HEK293T (cell line): ENCODE measurements at places on chromosomes 13 and 19.
A peak's percentile ranks its signal among the peaks of the same experiment; 100 is the strongest.

DNA sequence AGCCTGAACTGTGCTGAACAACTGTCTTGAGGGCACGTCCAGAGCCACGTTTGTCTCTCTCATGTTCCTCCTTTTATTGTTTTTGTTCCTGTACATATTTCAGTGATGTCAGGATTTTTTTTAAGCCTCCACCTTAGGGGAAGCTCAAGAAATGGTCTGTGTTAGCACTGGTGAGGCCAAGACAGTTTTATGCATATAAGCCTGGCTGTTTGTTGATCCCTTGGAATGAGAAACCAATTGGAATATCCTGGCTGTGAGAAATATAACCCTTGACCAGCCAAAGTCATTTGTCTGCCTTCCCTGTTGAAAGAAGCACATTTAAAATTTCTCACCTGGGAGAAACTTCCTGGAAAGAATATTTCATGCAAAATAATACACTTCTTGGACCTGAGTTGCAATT, 115.8 kb downstream of the DNAJC15 start:
- no peak for DNase-seq

- DNase-seq, result no peak
Observed at GRCh38 chr13:97249796-97250495, 27.8 kb downstream of the MBNL2 start.

DNA sequence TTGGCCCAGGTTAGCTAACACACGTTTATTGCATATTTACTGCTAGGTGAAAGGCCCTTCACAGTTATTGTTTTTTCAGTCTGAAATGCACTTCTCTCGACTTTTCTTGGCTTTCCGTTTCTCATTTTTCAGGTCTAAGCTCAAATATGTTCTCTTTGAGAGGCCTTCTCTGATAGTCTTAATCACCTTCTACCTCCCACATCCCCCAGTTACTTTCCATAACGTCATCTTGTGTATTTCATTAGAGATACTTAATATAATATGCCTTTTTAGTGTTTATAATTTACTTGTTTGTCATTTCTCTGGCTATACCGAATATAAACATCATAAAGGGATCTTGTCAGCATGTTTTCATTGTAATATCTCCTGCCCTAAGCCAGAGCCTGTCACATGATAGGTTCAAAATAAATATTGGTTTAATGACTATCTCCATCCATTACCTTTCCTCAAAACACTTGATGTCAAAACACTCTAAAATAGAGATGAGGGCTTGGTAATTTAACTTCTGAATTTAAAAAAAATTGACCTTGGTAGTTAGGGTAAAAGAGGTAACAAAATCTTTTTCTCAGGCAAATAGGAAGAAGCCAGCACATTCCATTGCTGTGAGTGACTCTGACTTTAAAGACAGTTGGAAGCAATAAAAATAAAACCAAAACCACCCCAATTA, 168.6 kb upstream of the RFC3 start:
- DNase-seq, result no peak

GRCh38 chr19:8504171-8504570, 1.7 kb upstream of the PRAM1 start:
- DNase-seq, result no peak

DNA sequence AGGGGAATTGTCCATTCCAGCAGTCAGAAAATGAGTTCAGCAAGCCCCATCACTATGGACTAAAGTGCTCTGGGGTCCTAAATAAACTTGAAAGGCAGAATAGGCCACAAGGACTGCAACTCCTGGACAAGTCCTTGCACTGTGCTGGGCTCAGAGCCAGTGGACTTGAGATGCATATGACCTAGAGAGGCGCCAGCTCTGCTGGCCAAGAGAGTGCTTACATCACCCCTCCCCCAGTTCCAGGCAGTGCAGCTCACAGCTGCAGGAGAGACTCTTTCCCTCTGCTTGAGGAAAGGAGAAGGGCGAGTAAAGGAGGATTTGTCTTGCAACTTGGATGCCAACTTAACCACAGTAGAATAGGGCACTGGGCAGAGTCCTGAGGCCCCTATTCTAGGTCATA, 109.5 kb upstream of the WASF3 start:
- DNase-seq, result no peak

GRCh38 chr19:39590265-39590664, 12.1 kb upstream of the LGALS13 start:
- no peak for DNase-seq

DNA sequence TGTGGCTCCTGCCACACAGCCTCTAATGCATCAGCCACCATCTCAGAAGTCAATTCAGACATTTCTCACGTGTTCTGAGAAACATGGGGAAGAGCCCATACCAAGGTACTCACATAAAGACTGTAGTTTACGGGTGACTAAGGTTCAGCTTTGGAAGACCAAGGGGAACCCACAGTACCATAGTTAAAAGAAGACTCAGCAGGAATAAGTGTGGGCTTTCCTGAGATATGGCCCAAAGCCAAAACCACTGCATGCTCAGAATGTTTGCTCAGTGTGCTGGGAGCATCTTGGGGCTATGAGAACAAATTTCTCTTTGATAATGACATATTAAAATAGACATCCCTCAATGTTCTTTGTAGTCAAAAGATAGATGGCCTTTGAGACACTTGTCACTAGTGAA, 283.8 kb downstream of the DCT start:
- DNase-seq, result no peak

DNA sequence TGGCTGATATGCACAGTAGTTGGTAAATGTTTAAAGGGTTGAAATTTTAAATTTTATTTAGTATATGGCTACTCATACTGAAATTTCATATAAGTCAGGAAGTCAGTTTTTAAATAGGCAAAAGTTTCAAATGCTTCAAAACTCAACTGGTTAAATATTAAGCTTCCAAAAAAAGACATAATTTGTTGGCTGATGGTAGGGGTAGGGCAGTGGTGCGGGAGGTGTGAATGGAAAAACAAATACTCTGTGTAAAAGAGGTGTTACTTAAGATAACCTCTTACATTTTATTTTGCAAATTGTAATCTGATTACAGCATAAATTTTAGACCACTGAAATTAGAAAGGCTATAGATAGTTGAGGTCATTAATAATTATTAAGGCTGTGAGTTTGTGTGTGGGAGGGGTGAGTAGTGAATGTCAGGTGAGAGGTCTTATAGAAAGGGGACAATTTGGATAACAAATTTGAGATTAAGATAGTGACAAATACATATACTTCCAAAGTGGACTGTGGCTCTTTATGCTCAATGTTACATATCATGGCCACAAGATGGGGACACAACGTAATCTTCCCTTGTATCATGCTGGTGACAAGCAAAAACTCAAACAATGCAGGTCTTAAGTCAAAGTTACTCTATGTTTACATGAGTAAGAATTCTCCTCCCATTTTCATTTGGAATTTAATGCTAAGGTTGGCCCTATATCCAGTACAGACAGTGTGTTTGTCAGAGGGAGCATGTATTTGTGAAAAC, 36.6 kb upstream of the OXGR1 start:
- DNase-seq, result peak; percentile 22

DNA sequence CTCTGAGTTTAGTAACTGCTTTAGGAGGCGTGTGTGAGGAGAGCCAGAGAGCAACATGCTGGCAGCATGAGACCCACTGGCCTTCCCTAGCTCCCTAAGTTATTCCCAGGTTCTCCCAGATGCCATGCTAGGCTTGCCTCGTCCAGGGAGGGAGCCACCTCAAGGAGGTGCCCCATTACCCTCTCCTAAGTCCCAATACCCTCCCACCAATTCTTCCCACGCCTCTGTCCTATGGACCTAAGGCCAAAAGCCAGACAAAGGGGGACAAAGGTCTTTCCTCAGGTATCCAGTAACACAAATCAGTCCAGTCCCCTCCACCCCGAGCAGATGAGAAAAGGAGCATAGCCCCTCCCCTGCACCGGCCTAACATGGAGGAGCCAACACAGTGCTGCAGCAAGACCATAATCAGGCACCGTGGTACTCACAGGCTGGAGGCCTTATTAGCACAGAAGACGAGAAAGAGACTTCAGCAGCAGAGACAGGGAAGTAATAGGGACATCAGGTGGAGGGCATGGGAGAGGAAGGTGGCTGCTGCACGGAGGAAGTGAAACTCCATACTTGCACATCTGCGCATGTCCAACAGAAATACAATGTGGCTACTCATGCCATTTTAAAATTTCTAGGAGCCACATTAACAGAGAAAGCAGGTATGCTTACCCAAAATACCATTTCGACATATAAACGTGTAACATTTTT, 46.3 kb downstream of the BRD4 start:
- no peak for DNase-seq

DNA sequence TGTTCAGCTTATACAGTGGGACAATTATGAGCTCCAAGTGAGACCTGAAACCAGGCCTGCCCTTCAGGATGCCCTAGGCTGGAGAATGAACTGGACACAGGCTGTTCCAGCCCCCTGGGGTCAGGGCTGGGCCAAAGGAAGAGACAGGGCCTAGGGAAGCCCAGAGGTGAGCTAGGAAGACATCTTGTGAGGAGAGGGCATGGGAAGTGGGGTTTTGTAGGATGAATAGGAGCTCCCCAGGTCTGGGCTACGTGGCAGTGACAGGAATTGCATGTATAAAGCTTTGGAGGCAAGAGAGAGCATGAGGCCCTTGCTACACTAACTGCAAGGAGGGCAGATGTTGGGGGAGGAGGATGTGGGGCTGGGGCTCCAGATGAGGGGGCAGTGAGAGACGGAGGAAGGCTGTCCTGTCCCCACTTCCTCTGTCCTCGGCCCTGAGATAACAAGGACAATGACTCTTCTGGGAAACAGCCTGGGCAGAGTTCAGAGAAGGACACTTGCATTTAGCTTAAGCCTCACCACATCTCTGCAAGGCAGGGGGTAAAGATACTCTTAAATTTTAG, 1.5 kb upstream of the TBXA2R start:
- DNase-seq, result no peak

DNA sequence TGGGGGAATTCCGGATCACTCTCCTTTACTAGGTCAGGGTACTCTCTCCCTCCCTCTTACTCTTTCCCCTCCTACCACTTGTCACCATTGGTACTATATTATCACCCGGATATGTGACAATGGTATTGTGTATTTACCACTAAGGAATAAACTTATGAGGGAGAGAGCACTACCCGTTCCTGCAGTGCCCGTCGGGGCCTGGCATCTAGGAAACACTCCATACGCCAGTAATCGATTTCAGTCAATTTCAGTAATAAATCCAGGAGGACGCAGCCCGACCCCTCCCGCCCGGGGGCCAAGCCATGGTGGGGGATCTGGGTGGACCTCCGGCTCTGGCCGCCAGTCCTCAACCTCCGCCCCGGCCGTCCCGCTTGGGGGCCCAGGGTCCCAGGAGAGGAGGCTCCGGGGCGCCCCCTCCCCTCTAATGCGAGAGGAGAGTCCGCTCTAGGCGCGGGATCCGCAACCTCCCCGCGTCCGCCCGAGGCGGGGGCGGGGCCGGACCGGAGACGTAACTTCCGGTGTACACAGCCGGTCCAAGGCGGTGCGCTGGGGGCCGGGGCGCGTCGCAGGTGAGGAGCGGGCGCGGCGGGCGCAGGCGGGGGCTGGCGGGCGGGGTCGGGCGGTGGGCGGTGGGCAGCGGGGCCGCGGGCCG, at the start of gene GARRE1:
Gene GARRE1, plus strand, starts transcription at position 509 of the 652 bp plus-strand sequence. CDS start 45,920 bp downstream, outside the sequence.
- DNase-seq, result peak; percentile 82

GRCh38 chr13:113400621-113401451, 36.9 kb upstream of the GRTP1 start:
- DNase-seq, result no peak

DNA sequence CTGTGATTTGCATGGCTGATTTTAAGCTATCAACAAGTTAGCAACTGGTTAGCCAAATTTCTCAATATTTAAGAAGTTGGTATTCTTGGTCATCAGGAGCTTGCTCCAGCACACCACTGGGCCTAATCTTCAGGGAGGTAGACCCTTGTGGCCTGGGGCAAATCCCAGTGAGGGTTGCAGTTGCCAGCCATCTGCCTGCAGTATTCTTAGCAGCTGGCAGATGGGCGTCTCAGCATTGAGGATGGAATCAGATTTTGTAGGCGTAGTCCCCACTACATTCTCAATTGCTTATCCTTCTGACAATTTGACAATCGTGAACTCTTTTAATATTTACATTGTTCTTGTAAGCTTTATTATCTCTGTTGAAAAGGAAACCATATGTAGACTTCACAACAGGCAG, 1266.2 kb downstream of the SLITRK5 start:
- DNase-seq, result no peak

DNA sequence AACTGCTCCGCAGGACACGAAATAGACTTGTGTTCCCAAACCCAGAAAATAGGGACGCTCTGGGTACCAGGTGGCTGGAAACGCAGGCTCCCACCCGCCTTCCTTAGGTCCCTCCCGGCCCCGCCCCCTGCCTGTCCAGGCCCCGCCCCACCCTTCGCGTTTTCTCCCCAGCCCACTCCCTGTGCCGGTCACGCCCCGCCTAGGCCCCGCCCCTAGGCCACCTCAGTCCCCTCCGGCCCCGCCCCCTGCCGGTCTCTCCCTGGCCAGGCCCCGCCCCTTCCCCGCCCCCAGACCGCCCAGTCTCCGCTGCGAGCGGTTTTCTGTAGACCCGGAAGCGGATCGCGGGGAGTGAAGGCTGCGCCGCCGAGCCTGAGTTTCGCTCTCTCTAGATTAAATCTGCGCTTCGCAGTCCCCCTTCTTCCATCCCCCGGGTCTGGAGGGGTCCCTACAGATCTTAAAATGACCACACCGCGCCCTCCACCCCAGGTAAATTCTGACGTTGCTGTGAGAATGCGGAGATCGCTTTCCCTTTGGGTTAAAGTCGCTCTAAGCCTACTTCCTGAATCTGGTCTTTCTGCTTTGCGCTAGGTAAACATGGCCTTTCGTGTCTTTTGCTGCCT, 3.7 kb upstream of the ZNF665 start:
- DNase-seq, result peak; percentile 18

DNA sequence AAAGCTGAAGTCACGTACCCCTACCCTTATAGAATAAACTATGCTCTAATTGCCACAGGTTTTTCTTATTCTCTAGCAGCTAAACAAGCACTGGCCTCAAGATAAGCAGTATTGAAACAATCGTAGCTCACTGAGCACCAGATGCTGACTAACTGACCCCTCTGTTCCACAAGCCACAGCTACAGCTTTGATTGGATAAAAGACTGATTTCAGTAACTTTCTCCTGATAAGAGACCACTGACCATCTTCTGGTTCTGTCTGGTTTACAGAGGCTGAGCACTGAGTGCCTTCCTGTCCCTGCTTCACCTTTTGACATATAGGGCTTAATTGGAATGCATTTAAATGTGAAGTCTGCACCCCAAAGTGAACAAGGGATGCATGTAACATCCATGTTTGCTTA, 8.4 kb upstream of the RAP2A start:
- no peak for DNase-seq

GRCh38 chr19:3073931-3074595, 11.8 kb upstream of the TLE5 start:
- no peak for DNase-seq

DNA sequence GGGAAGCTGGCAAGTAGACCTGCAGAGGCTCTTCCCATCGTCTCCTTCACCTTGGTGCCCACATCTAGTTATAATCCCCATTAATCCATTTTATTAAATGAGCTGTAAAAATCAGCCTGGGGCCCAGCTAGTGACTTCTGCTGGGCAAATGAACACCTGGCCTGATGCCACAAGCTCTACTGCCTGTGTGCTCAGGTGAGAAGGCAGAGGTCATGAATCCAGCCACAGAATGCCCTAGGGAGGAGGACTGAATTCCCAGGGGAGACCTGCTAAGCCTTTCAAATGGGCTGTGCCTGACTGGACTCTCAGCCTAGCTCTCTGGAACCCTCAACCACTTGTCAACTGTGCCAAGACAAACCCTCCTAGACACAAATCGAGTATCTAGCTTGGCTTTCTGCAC, 74.0 kb downstream of the PDS5B start:
- no peak for DNase-seq
